ENCODE measurements at places on chromosomes 2 and 18.

DNA sequence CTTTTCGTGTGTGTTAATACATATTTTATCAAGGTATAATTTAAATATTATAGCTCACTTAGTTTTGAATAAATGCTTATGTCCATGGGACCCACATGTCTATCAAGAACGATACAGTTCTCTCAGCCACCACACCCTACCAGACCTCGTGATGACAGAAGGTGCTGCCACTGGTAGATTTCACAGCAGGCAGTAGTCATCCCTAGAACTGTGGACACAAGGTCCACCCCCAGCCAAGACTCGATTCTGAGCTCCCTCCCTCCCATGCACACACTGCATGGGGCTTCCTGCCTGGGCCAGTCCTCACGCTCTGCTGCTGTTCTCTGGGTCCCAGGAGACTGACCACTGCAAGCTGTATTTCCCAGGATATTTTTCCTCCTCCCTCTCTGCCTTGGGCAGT is 26.5 kb upstream of the CREB1 start:
- DNase-seq = peak; percentile 48

DNA sequence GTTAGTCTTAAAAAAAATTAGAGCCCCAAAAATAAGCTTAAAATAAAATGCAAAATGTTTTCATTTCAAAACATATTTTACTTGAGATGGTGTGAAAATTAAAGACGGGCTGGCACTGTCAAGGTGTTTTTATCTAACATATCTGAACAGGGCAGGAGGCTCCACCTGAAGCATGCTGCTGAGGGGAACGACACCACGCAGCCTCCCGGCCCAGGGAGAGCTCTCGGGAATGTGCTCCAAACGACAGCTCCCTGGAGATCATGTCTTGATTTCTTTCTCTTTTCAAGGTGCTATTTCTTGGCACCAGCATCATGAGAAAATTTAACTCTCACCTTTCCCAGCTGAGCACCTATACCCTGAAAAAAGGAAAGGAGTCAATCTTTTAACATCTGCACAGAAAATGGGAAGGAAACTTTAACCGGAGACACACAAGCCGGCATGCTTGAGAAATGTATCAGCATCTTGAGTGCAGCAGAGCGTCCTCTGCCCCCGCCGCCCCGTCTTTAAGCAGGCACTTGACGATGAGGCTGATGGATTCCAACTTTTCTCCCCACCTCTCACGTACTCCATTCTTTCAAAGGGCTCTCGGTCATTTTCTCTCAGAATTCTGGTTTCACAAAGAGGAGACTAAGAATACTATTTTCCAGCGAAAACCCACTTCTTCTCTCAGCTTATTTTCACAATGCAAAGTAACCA is 56.6 kb downstream of the EIPR1 start:
- no peak for DNase-seq

- DNase-seq = no peak
These were observed 372.4 kb downstream of the CMPK2 start for GRCh38 chr2:6493266-6493665.

DNA sequence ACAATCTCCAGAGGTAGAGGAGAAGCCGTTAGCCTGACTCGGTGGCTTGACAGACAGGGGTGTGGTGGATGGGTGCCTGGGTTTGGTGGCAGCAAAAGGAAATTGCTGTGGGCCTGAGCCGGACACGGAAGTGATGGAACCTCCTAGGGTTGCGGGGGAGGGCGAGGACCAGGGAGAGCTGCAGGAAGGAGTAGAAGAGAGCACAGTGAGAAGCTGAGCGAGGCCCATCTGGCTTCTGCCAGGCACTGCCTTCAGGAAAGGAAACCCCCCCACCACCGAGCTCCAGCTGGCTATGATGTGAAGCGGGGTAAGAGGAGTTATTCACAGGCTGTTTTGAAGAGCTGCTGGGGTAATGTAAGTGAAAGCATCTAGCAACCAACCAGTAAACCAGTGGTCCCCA is 134.6 kb downstream of the TSN start:
- DNase-seq = no peak

- no peak for DNase-seq
These were observed 828.8 kb upstream of the CRIM1 start for GRCh38 chr2:35526741-35527140.

DNA sequence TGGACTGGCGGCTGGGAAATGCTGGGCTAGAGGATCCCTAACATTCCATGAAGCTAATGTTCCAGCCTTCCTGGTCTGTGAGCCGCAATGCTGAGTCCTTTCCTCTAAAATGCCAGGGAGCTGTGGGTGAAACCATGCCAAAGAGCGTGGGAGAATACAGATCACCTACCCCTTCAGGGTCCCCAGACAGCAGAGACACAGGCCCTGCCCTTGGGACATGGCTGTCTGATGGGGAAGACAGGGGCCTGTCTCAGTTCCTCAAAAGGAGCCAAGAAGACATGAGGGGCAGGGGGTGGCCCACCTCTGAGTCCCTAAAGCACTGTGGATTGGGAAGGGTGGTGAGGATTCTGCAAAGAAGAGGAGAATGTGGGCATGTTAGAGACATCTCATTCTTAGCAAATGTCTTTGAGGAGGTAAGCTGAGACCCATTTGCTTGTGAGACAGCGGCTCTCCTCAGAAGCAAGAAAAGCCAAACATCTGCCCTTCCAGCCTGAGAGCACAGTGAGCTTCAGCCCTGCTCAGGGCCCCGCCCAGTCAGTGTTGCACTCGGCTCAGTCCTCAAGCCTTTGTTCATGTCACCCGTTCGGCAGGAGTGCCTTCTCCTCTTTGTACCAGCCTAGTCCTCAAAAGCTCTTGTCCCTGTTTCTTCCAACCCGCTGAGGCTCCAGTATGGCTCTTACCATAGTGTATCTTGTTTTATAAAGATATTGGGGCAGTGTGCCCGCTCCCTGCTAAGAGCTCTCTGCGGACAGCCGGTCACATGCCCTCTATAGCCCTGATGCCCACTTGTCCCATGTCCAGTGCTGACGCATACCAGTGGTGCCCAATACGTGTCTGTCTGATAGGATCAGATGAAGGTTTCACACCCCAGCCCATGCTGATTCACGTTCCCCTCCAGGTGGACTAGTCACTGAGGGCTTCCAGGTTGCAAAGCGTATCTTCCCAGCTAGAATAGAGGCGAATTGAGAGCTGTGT is 286.2 kb downstream of the CYP26B1 start:
- no peak for DNase-seq

- DNase-seq = no peak
These were observed 20.0 kb upstream of the KYNU start for GRCh38 chr2:142857256-142858164.

DNA sequence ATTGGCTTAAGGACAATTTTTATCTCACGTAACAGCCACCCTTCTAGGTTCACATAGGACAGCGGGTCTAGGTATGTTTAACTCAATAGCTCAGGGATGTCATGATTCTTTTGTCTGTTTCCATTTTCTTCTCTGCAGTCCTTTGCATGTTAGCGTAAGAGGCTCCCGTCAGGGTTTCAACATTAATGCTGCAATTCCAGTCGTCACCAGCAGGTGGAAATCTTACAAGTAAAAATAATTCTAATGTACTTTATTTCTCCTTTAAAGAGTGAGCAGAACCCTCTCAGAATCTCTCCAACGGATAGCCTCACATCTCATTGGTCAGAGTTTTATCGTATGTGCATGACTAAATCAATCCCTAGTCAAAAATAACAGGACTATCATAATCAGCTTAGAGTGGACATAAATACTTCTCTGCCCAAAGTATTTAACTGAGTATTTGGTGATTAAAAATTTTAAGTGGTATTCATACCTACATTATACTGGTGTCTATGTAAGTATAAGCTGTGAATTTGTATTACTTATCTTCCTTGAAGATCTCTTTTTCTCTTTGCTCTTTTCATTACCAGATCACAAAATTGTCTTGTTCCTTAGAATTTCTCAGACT is 487.2 kb upstream of the GCFC2 start:
- DNase-seq = no peak

DNA sequence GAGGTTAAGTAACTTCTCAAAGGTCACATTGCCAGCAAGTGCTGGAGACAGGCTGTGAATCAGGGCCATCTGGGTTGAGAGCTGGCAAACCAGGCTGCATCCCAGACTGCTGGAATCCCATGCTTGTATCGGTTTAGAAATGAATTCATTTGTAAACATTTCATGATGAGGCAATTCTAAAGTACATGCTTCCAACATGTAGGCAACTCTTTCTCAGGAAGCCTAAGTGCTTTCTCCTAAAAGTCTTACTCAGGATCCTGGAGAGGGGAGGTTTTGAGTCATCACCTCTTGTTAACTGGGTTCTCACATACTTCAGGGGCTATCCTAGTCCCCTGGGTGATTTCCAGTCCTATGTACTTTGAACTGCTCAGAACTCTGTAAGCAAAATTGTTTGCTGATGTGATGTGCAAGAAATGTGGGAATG is 416.5 kb downstream of the MEIS1 start:
- no peak for DNase-seq

GRCh38 chr2:12201369-12201768 is 454.9 kb downstream of the LPIN1 start:
- DNase-seq = no peak

GRCh38 chr2:60234274-60234986 is 319.0 kb downstream of the BCL11A start:
- DNase-seq = no peak

- no peak for DNase-seq
These were observed 84.6 kb downstream of the FAM210A start for GRCh38 chr18:13641551-13642439.

DNA sequence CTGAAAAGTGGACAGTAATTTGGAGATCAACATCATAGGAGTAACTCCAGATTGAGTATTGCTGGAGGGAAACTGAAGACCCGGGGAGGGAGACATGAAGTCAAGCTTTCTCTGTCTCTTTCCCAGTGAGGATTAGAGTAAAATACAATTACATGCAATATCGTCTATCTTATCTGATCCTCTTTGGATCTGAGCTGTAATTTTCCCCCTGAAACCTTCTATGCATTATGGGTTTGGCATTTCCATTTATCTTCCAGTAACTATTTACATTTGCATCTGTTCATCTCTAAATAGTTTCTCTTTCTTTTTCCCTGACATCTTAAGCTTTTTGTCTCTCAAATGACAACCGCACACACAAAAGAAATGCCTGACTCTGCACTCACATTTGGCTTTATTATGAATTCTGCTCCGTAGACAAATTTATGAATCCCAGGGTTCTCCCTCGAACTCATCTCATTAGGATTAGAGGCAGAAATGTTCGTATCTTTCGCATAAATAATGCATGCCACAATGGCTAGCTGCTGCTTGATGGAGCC is 113.1 kb downstream of the SPP2 start:
- no peak for DNase-seq

- no peak for DNase-seq
These were observed 71.1 kb upstream of the HPCAL1 start for GRCh38 chr2:10231551-10232085.

DNA sequence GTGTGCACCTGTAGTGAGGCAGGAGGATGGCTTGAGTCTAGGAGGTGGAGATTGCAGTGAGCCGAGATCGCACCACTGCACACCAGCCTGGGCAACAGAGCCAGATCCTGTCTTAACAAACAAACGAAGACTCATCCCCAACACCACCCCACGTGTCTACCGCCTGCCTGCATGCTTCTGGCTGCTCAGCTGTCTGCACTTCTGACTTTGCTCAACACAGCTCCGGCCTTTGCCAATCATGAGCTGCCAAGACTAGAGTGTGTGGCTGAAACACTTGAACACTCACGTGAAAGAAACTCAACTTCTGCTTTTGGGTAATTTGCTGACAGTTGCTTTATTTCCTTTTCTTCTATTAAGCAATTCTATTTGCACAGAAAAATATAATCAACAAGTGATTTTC is 32.1 kb upstream of the SP3 start:
- peak; percentile 83 for DNase-seq

DNA sequence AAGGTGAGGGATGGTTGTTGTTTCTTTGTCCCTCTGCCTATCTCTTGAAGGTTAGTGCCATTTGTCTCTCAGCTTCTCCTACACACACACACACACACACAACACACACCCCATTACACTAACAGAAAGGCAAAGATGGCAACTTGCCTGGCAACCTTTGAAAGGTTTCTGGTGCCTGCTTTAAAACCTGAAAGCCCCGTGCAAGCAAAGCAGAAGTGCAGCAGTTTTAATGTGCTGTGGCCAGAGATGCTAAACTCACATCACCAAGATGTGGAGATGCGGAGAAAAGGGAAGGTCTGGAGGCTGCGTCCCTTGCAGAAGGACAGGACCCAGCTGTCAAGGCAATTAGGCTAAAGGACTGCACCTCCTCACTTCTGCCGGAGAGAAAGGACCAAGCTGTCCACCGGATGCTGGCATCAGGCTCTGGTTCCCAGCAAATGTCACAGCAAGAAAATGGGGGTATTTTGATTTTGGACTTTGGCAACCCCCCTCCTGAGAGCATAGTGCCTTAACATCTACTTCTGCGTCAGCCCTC is 196.4 kb downstream of the ARL4C start:
- no peak for DNase-seq

DNA sequence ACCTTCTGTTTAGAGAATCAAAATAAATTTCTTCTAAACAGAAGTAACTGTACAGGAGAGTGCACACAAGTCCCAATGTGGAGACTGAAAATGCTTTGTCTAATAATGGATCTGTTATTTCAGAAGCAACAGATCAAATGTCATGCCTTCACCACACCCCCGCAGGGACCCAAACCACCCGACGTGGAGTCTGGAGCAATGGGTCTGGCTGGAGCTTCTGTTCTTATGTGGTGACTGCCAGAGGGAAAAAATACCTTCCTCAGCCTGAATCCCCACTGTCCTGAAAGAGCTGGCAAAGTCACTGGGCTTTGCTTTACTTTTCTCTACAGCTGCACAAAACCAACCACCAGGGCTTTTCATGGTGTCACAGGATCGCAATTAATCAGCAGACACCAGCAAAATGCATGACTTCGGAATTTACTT is 119.0 kb upstream of the ZFP36L2 start:
- DNase-seq = no peak

DNA sequence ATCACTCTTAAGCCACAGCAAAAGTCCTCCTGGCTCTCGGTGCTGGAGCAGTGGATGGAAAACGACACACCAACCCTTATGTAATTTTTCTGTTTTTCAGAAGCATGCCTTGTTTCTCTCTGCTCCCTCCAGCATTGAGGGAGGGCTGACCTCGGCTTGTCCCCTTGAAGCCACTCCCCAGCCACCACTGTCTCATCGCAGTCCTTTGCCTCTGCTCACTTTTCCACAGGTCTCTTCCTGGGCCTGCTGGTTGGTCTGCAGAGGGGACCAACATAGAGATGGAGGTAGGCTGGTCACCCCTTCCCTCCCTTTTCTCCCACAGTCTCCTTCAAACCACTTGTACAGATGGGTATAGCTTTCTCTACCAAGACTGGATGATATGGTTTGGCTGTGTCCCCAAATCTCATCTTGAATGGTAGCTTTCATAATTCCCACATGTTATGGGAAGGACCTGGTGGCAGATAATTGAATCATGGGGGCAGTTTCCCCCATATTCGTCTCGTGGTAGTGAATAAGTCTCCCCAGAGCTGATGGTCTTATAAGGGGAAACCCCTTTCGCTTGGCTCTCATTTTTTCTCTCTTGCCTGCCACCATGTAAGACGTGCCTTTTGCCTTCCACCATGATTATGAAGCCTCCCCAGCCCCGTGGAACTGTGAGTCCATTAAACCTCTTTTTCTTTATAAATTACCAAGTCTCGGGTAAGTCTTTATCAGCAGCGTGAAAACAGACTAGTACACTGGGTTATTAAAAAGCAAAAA is 14.3 kb upstream of the RIOK3 start:
- no peak for DNase-seq
